ENCODE measurements at places on chromosomes 4 and X.

DNA sequence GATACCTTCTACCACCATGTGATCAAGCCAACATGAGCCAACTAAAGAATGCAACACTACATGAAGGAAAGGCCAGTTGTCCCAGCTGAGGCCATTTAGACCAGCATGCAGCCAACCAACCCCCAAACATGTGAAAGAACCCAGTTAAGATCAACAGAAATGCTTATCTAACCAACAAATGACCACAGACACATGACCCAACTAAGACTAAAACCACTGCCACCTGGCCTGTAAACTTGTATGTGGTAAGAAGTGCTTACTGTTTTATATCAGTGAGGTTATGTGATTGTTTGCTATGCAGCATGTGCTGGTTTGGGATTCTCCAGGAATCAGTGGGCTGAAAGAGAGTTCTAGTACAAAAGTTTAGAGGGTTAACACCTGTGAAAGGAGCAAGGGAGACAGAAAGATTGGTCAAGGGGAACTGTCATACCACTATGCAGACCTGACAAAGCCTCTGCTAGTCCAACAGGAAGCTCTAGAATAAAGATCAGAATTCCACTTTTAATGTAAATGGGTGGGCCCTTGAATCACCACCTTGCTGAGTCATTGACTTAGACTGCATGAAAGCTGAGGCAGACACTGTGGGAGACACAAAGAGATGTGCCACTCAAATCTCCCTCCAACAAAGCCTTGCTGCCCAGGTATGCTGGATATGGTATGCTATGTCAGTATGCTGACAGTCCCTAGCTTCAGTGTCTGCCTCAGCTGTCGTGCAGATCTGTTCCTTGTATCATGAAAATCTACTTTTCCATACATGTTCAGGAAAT lies 6.1 kb upstream of the SH3D19 start:
- no peak for DNase-seq

DNA sequence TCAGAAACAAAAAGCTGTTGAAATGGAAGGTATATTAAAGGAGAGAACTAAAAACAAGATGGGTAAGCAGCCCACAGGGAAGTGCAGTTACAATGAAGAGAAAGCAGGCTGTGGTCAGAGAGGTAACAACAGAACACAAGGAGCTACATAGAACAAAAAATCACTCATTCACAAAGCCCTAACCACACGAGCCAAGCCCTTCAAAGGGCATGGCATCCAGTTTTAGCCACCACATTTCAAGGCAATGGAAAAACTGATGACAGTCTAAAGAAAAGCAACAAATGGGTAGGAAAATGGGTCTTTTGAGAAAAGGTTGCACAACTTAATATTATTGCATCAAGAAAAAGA lies 37.5 kb downstream of the KDR start:
- DNase-seq = no peak

GRCh38 chrX:79159800-79160199 lies 15.3 kb downstream of the GPR174 start:
- no peak for DNase-seq

DNA sequence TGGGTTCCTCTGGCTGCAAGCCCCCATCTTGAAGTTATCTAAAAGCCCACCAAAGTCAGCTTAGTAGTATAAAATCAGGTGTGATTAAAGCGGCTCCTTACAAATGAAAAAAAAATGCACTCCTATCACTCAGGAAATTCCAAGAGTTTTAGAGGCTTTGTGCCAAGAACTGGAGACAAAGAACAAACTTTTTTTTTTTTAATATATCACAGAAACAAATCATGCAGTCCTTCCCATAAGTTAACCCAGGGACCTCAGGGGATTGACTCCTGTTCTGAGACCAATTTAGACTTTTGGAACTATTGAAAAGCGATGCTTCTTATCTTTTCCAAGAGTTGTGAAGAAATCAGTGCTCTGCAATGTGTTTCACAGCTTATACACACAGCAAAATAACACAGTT lies 53.6 kb downstream of the HHIP start:
- DNase-seq = no peak

- no peak for DNase-seq
Observed at GRCh38 chr4:680928-681645, 6.7 kb downstream of the MYL5 start.

DNA sequence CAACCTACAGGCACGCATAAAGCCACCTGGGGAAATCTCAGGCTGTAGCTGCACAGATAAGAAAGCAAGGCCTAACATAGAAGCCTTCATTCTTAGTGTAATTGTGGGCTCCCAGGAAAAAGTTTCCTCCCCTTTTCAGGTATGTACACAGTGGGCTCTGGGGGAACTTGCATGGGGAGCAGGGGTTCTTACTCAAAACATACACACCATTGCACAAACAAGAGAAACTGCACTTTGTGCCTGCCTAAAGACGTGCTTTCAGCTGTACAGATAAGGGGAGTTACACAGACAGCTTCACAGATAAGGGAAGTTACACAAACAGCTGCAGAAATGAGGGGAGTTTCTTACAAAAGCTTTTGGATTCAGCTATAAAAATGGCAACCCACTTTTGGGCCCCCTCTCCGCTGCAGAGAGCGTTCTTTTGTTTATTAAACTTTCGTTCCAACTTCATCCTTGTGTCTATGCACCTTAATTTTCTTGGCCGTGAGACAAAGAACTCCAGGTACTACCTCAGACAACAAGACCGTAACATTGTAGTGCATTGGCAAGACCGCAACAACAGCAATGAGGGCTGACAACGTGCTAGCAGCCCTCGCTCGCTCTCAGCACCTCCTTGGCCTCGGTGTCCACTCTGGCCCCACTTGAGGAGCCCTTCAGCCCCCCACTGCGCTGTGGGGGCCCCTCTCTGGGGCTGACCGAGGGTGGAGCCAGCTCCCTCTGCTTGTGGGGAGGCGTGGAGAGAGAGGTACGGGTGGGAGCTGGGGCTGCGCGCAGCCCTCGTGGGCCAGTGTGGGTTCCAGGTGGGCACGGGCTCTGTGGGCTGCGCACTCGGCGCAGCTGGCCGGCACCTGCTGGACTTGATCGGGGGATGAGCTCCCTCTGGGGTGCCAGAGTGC lies 317.5 kb downstream of the RAPGEF2 start:
- no peak for DNase-seq

- no peak for DNase-seq
Observed at GRCh38 chrX:85996555-85996954, 50.8 kb downstream of the CHM start.

- DNase-seq = no peak
Observed at GRCh38 chr4:7343081-7343655, 91.6 kb downstream of the PSAPL1 start.

DNA sequence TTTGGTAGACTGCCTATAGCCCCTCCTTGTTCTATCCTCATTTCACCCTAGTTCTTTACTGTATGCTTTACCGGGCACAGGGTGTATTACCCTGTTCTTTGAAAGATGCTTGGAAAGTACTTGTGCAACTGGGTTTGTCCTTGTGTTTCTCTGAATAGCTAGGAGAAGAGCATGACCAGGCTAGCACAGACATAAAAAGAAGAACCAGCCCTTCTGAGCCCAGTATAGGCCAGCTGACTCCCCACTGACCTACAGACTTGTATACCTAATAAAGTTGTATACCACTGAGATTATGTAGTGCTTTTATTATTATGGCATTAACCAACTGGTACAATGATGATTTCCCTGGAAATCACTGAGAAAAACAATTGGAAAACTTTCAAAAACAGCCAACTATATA lies 15.0 kb downstream of the CFI start:
- DNase-seq = no peak

GRCh38 chr4:142242156-142242555 lies 603.9 kb downstream of the INPP4B start:
- no peak for DNase-seq

GRCh38 chrX:146448791-146449190 lies 360.8 kb upstream of the CXorf51B start:
- no peak for DNase-seq

- no peak for DNase-seq
Observed at GRCh38 chr4:124030147-124030546, 633.6 kb downstream of the SPRY1 start.

DNA sequence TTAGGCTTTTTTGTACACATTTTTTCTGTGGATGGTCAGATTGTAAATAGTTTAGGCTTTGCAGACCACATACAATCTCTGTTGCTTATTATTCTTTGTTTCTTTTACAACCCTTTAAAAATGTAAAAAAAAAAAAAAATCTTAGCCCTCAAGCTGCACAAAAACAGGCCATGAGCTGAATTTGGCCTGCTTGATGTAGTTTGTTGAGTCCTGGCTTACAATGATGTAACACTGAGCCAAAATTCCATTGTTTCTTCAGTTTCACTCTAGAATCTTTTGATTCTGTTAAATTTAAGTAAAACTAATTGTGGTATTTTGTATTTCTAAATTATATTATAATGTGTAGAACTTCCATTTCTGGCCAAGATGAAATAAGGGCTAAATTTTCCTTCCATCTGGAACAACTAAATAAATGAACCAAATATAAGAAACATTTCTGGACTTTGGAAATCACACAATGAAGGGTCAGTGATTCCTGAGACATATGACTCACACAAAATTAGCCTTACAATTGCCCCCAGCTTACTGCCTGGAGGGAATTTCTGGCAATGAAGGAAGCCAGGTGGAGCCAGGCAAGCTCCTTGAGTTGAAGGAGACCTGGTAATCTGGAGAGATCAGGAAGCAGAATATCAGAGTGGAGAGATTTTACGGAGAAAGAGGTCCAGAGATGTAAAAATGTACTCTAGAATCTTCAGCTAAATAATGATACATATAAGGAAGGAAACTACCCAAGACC lies 29.8 kb downstream of the IQCM start:
- DNase-seq = no peak

DNA sequence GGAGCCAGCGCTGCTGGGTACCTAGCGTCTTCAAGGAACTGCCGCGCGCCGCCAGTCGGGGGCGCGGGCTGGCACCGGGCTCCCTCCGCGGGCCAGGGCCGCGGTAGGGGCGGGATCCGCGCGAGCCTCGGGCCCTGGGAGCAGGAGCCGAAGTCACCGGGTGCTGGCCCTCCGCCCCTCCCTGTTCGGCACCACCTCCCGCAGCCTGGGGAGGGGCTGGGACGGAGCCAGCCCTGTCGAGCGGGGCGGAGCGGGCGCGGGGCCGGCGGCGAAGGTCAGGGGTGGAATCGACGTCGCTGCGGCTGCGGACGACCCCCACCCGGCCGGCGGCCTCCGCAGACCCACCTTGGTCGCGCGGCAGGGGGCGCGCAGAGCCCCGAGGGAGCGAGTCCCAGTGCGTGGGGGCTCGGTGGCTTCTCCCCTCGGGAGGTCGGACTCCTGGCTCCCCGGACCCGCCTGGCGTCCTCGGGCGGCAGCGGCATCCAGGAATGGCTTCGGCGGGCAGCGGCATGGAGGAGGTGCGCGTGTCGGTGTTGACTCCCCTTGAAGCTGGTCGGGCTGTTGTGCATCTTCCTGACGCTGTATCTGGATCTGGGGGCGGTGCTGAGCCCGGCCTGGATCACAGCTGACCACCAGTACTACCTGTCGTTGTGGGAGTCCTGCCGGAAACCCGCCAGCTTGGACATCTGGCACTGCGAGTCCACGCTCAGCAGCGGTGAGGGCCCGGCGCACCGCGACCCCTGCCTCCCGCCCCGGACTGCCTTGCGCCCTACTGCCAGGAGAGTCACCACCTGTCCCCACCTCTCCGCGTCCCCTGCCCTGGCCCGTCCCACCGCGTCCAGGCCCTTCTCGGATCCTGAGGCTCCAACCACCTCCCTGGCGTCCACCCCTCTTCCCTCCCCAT lies 50.5 kb upstream of the FAM47C start:
- no peak for DNase-seq

- DNase-seq = no peak
Observed at GRCh38 chr4:99635601-99636000, 22.0 kb downstream of the C4orf54 start.

DNA sequence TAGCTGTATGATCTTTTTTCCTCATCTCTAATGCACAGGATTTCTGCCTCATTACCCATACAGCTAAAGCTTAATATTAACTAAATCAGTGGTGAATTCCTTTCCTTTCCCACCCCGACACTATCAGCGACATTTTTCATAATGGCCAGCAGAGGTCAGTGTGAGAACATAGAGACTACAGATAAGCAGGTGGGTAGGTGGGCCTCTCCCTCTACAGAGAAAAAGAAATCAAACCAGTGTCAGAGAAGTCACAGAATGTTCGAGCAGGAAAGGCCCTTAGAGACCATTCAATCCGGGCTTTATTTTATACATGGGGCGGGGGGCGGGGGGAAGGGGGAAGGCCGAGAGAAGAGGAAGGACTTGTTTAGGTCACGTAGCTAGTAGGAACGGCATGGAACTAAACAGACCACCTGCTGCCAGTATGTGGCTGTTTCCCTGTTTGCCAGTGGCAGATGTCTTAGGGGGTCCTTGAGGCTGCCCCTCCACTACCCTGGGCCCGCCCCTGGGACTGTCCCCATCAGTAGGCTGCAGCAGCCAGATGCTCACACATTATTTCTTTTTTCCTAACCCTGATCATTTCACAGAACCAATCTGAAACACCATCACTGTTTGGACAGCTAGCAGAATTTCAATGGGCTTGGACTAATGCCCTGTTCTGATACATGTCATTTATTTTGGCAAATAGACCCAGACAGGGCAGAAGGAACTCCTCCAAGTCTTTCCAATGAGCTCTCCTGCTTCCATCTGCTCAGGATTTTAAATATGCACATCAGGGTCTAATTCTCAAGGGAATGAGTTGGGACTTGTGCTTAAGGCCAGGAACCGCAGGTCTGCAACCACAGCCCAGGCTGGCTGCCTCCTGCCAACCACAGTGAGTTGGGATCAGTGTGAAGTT lies 133.4 kb downstream of the ATG4A start:
- no peak for DNase-seq

- DNase-seq = no peak
Observed at GRCh38 chrX:97266406-97267121, 382.9 kb downstream of the RPA4 start.

DNA sequence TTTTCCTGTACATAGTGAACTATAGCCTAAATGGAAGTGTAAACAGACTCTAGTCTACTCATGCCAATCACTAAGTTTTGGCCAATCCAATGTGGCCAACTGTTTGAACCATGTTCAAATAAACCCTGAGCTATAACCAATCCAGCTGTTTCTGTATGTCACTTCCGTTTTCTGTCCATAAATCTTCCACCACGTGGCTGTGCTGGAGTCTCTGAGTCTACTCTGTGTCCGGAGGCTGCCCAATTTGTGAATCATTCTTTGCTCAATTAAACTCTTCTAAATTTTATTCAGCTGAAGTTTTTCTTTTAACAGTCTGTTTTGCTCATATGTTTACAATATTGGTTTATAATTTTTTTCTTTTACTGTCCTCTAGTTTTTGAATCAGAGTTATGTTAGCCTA lies 112.3 kb upstream of the BANK1 start:
- no peak for DNase-seq
